ENCODE measurements at places on chromosomes 4 and X. TPM values are rescaled to one million over a fixed set of nuclear protein-coding genes. Genes with fewer than 3 reads are reported as not detected.

GPR143 gene
- 4.6 TPM for total RNA-seq

GAGE12H gene
- total RNA-seq, result not detected

ETDA gene
- total RNA-seq, result not detected

SPANXC gene
- not detected for total RNA-seq

DMRTC1 gene
- not detected for total RNA-seq

FAM9C gene
- total RNA-seq, result not detected

GAGE13 gene
- not detected for total RNA-seq

SPATA4 gene
- total RNA-seq, result not detected

DNA sequence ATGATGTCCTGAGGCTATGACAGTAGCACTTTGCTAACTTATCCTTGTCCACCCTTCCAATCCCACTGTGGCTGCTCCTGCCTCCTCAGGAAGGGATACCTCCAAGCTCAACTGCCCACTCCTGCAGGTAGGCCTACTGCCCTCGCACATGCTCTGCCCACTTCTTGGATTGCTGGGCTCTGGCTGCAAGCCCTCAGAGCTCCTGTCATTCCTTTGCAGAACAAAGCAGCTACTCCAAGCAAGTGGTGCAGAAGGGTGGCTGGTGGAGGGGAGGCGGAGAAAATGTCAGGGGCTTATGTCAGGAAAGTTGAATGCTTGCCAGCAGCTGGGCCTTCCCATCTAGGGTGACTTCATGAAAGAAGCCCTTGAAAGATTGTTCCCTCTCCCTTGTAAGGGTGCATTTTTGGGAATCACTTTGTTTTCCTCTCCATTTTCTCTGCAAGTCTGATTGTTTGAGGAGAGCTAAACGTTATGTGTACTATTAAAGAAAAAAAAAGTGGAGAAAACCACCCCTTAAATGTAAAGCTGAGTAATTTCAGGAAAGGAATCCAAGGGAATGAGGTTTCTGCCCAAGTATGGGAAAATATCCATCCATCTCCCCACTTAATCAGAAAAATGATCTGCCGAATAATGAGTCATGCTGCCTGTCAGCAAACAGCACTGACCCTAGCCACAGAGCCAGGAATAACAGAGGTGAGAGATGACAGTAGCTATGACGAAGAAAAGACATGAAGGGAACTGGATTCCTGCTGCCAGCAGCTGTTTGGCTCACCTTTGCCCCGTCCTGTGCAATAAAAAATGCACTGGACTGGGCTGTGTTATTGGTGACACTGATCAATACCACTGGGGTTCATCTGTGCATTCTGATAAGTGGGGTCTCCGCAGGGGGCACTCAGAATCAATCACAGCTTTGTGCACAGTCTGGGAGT is 102.0 kb downstream of the RTL5 start:
- peak; percentile 33 for DNase-seq
- H3K4me1 ChIP-seq, result peaks cover 16% of the 10 kb centered on the region
- no peaks in the 10 kb centered on the region for H3K27me3 ChIP-seq

DNA sequence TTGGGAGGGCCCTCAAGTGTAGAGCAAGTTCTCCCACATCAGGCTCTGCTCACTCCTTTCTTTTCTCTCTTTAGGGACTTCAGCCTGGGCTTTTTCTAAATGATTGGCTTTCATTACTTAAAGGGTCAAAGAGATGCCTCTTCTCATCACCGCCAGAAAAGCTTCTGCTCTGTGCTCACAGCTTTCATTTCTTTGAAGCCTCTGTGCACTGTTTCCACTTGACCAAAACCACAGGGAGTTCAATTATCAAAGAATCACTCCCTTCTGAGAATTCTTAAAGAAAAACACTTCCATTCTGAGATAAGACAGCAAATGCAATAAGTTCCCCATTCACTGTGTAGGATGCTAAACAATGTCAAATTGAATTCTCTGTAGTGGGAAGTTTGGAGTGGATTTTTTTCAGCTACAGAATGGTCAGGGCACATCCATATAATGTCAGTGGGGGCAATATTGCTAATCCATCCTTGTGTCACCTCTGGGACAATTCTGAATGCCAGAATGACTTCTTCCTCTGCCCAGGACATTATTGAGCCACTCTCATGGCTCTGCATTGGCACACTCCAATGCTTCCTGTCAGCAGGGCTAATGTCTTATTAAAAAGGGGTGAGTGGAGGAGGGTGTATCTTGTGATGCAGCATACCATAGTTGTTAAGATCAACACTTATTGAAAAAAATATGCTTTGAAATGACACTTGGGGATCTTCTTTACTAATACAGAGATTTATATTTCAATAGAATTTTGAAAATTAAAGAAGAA is 217.6 kb downstream of the SNCA start:
- no peaks in the 10 kb centered on the region for H3K4me1 ChIP-seq
- no peak overlapping the region for H3K27ac ChIP-seq
- no peaks in the 10 kb centered on the region for H3K27me3 ChIP-seq

GRCh38 chr4:16582526-16582925 is 315.9 kb downstream of the LDB2 start:
- H3K27ac ChIP-seq, result no peak overlapping the region
- peak; percentile 15 for DNase-seq
- H3K4me1 ChIP-seq, result no peaks in the 10 kb centered on the region
- H3K36me3 ChIP-seq, result no peaks in the 10 kb centered on the region
- H3K4me3 ChIP-seq, result no peak overlapping the region

- H3K27me3 ChIP-seq, result no peaks in the 10 kb centered on the region
- no peak for DNase-seq
- H3K36me3 ChIP-seq, result no peaks in the 10 kb centered on the region
- H3K4me1 ChIP-seq, result no peaks in the 10 kb centered on the region
- H3K4me3 ChIP-seq, result peak overlapping the region; percentile 63
- peak overlapping the region; percentile 59 for H3K27ac ChIP-seq
Measured at GRCh38 chrX:19886883-19887531, 393 bp downstream of the SH3KBP1 start.

- H3K27me3 ChIP-seq, result no peaks in the 10 kb centered on the region
- peak; percentile 15 for DNase-seq
- H3K27ac ChIP-seq, result no peak overlapping the region
- H3K4me3 ChIP-seq, result no peak overlapping the region
- no peaks in the 10 kb centered on the region for H3K36me3 ChIP-seq
- no peaks in the 10 kb centered on the region for H3K4me1 ChIP-seq
Measured at GRCh38 chr4:89245459-89245858, 62.1 kb downstream of the GPRIN3 start.

DNA sequence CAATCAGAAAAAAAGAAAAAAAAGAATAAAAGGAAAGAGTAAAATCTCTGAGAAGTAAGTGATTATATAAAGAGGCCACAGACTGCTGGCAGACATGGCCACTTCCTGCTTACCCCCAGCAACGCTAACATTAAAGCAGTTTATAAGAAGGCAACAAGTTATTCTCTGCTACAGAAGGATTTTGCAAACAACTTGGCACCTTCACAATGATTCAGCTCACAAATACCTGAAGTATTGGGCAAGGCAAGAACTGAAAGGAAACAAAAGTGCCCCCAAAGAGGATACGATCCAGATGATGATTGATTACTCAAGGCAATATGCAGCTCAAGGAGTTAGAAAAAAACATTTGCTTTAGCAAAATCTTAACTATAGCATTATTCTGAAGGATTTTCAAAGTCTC is 718.8 kb downstream of the KLHL13 start:
- H3K36me3 ChIP-seq, result no peaks in the 10 kb centered on the region
- no peaks in the 10 kb centered on the region for H3K27me3 ChIP-seq
- DNase-seq, result no peak
- no peak overlapping the region for H3K4me3 ChIP-seq

- DNase-seq, result no peak
- no peak overlapping the region for H3K27ac ChIP-seq
- no peaks in the 10 kb centered on the region for H3K27me3 ChIP-seq
Measured at GRCh38 chrX:44085209-44085608, 112.0 kb upstream of the NDP start.

- H3K4me3 ChIP-seq, result no peak overlapping the region
- no peaks in the 10 kb centered on the region for H3K4me1 ChIP-seq
- H3K27ac ChIP-seq, result no peak overlapping the region
- H3K36me3 ChIP-seq, result no peaks in the 10 kb centered on the region
Measured at GRCh38 chrX:103758555-103758954, 18.1 kb upstream of the PLP1 start.

DNA sequence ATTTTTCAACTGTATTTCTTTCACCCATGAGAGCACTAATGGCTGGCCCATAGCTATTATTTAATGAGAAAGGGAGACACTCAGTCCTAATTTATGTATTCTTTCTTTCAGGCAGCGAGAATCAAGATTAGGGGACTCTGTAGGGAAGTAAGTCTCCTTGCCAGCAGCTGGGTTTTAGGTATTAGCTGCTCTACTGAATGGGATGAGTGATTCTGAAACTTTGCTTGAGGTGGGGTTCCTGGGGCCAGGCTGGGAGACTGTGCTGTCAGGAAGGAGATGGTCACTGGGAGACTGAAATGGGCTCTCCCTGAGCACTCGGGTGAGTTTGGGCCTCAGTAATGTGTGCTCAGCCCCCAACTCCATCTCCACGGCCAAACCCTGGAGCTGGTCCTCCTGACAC is 78.7 kb downstream of the LNX1 start:
- no peak for DNase-seq
- H3K4me1 ChIP-seq, result peaks cover 7% of the 10 kb centered on the region
- no peaks in the 10 kb centered on the region for H3K36me3 ChIP-seq
- no peak overlapping the region for H3K27ac ChIP-seq
- H3K27me3 ChIP-seq, result no peaks in the 10 kb centered on the region

GRCh38 chrX:149571770-149572169 is 15.5 kb downstream of the MAGEA9B start:
- H3K27ac ChIP-seq, result no peak overlapping the region
- DNase-seq, result no peak

DNA sequence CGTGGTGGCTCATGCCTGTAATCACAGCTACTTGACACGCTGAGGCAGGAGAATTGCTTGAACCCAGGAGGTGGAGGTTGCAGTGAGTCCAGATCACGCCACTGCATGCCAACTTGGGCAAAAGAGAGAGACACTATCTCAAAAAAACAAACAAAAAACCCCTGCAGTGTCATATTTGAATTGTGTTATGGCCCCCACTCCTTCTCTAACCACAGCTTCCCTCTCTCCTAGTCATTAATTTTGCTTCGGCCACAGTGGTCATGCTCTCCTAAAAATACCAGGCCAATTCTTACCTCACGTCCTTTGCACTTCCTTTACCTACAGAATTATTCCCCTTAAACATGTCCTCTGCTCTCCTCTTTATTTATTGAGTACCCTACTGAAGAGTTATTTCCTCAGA is 206.1 kb downstream of the PPP3CA start:
- H3K36me3 ChIP-seq, result no peaks in the 10 kb centered on the region
- no peak overlapping the region for H3K4me3 ChIP-seq
- no peak for DNase-seq
- H3K27ac ChIP-seq, result no peak overlapping the region
- no peaks in the 10 kb centered on the region for H3K27me3 ChIP-seq

DNA sequence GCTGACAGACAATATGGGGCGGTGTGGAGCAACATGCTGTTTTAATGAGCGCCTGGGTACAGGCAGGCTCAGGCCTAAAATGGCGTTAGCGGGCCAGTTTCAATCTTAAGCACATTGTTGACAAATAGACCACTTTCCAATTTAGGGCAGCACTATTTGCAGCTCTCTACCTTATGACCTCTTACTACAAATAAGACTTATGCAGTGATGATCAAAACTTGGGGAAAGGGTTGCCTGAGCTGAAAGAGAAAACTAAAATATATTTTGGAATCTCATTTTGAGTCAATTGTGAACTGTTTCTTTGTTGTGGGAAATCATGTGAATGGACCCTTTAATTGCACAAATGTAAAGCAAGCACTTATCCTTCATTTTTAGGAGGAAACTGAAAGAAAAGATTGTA is 25.5 kb upstream of the GPAT3 start:
- DNase-seq, result no peak
- no peaks in the 10 kb centered on the region for H3K4me1 ChIP-seq
- H3K4me3 ChIP-seq, result no peak overlapping the region
- H3K27me3 ChIP-seq, result no peaks in the 10 kb centered on the region

- no peaks in the 10 kb centered on the region for H3K36me3 ChIP-seq
- H3K27me3 ChIP-seq, result no peaks in the 10 kb centered on the region
- H3K27ac ChIP-seq, result no peak overlapping the region
- H3K4me3 ChIP-seq, result no peak overlapping the region
Measured at GRCh38 chr4:128322986-128323385, 35.4 kb upstream of the PGRMC2 start.

DNA sequence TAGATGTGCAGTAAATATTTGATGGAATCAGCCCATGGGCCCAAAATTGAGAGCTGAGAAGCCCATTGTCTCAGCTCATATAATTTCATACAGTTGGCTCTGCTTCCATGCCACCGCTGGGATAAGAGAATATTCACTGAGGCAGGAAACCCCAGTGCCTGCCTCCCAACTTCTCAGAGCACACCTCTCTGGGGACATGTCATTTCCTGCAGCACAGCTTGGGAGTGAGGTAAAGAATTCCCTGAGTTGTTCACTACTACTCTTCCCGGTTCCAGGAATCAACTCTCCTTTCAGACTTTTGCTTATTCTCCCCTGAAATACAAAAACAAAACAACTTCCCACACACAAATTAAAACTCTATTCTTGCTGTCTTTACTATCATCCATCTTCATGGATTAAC is 389.3 kb downstream of the MAPK10 start:
- H3K27ac ChIP-seq, result no peak overlapping the region
- DNase-seq, result no peak
- H3K4me3 ChIP-seq, result no peak overlapping the region
- H3K36me3 ChIP-seq, result no peaks in the 10 kb centered on the region

Measured in Caco-2 (cell line).